ENCODE measurements at places on chromosomes 5 and 9.

GRCh38 chr9:94577571-94577970 is 16.1 kb downstream of the FBP2 start:
- no peak for DNase-seq

DNA sequence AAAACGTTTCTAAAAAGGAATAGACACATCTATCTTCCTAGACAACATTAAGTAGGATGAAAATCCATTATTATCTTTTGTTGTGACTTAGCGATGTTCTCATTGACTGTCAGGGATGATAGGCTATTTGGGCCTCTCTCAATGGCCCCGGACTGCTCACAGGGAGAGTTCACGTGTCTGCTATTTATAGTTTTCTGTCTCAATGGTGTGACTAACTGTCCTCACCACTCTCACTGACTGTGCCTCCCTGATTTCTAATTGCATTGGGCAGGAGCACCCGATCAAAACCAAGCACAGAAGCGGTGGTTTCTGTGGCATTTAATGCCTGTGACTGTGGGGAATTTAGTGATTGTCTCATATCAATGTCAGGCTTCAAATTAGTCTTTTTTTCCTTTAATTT is 286.7 kb upstream of the KLF9 start:
- no peak for DNase-seq

- no peak for DNase-seq
Measured at GRCh38 chr5:122770477-122770876, 4.4 kb upstream of the SNX2 start.

GRCh38 chr5:171492781-171493180 is 73.3 kb downstream of the FGF18 start:
- DNase-seq = no peak

GRCh38 chr9:77486968-77487367 is 161.2 kb downstream of the GNA14 start:
- DNase-seq = no peak

GRCh38 chr5:87121304-87122150 is 146.2 kb upstream of the RASA1 start:
- DNase-seq = no peak

GRCh38 chr9:131734165-131734610 is 5.7 kb downstream of the RAPGEF1 start:
- DNase-seq = no peak

DNA sequence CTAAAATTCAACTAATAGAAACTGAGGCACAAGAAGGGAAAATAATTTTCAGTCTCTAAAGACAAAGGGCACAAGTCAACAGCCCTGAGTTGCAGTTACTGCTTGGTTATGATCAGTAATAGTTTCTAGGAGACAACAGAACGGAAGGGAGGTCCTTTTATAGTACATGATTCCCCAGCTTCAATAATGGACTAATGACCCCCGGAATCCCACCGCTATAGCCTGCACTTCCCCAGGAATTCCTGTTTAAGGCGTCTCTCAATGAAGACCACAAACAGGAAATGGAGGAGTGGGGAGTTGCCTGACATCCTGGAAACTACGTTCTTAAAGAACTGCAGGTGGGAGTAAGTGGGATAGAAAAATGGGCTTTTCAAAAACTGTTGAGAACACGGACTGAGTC is 60.6 kb downstream of the DIAPH1 start:
- DNase-seq = no peak

GRCh38 chr5:134051305-134051704 is 46.5 kb upstream of the VDAC1 start:
- DNase-seq = no peak

DNA sequence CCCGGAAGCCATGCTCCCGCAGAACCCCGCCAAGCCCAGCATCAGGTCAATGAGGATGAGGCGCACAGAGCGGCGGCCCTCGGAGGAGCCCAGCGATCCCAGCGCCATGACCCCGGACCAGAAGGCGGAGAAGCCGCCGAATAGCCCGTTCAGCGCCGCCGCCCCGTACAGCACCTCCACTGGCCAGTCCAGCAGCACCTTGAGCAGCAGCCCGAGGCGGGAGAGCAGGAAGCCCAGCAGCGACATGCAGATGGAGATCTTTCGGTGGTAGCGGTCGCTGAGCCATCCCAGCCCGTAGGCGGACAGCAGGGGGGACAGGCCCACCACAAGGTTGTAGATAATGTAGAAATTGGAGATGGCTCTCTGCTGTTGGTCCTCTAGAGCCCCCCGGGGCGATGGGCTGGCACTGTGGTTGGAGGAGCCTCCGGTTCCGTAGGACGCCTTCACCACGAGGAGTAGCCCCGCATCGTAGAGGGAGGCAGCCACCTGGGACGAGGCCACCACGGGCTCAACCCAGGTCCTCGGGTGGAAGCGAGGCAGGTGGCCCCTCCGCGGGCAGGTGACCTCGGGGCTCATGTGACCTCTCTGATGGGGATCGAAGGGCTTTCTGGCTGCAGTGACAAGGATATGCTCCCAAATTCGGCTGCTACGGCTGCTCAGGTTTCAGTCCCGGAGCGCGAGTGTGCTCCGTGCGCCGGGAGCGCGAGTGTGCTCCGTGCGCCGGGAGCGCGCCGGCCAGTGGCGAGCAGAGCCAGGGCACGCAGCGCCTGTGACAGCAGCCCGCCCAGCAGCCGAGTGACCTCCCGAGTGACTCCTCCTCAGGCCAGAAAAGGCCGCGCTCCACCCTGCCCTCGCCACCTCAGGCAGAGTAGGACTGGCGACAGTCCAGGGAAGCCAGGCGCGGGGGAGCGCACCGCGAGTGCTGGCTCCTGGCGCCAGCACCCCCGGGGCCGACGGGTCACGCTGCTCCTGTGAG is at the start of gene SLC46A2:
TSS of gene SLC46A2 (minus strand) at position 771 of the 976 bp plus-strand sequence. CDS start at position 576, 195 bp downstream.
- DNase-seq = no peak

- DNase-seq = no peak
Measured at GRCh38 chr5:62268792-62269191, 37.2 kb upstream of the KIF2A start.

DNA sequence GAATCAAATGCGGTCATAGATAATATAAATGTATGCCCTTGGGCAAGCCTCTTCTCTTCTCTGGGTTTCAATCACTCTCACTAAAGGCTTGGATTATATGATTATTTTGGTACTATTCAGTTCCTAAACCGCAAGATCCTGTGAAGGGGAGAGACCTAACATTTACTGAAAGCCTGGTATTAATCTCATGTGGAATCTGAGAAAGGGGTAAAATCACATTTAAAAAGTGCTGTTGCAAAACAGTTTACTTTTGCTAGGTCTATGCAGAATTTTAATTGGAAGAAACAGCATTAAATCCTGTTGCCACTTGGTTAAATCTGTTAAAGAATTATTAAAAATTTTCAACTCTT is 50.7 kb downstream of the SLC44A1 start:
- no peak for DNase-seq

DNA sequence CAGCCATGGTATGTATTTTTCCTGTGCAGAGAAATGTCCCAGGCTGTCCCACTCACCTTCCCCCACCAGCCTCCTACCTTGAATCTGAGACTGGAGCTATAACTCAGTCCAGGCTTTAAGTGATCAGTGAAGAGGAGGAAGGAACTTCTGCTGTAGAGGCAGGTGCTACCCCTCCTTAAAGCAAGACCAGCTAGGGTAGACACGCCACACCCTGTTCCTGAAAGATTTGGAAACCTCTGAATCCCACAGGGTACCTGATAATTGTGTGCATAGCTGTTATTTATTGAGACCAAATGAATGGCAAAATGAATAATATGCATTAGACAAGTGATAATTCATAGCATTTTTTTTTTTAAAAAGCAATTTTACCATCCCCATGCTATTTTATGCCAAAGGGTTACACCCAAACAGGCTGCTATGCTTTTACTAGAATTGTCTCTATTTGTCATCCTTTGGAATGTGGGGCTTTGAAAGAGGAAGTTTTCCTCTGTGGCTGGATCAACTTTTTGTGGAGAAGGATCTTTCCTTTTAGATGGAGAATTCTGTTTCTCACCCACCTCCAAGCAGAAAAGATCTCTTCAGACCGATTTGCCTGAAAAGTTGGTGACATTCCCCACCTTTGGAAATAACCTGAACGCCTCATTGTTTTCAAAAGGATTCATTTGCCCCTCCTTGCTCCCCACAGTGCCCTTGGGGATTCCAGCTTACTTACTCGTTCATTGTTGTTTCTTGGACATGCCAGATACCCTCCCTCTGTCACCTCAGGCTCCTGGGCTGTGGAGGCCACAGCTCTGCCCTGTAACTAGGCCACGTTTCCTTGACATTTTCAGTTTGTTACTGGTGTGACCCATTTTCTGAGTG is 248.7 kb downstream of the NR3C1 start:
- no peak for DNase-seq

DNA sequence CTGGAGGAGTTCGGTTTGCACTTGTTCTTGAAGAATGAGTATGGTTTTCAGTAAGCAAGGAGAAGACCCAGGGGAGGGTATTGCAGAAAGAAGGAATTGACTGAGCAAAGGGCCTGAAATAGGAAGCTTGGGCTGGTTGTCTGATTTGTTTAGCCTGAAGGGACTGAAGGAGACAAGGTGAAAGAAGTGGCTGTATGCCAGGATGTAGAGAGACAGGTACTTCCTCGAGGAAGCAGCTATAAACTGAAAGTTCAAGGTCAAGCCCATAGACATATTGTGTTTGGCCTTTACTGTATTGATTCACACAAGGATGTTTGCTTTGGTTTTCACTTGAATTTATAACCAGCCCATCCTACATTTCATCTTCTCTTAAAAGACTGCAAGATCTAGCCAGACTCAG is 183.1 kb downstream of the PALM2AKAP2 start:
- DNase-seq = no peak

All from hypothalamus (tissue), 51 donors.